Activated CD8-positive, alpha-beta memory T cell treated with anti-CD3 and anti-CD28 coated beads for 24 hours (primary cell): ENCODE measurements at places on chromosomes 3 and 15.

GRCh38 chr3:194168994-194169393 lies 33.0 kb downstream of the HES1 start:
- no peak for DNase-seq

GRCh38 chr3:69080233-69080920 lies at the start of gene UBA3:
TSS of gene UBA3 (minus strand) at chr3:69080365. CDS start at chr3:69080353, 12 bp downstream.
- DNase-seq: peak; percentile 94

GRCh38 chr3:17087509-17087908 lies 202.8 kb downstream of the PLCL2 start:
- no peak for DNase-seq

- no peak for DNase-seq
Observed at GRCh38 chr3:19967812-19968211, 20.9 kb downstream of the RAB5A start.

DNA sequence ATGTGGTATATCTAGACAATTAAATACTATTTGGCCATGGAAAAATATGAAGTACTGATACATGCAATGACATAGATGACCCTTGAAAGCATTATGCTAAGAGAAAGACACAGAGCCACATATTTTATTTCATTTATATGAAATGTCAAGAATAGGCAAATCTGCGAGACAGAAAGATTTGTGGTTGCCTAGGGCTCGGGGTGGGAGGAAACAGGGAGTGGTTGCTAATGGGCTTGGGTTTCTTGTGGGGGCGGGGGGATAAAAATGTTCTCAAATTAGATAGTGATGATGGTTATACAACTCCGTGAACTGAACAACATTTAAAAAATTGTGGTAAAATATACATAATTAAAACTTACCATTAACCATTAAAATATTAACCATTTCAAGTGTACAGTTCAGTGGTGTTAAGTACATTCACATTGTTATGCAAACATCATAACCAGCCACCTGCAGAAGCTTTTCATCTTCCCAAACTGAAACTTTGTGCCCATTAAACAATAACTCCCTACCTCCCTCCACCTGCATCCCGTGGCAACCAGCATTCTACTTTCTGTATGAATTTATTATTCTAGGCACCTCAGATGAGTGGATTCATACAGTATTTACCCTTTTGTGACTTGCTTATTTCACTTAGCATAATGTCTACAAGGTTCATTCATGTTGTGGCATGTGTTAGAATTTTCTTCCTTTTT lies 24.3 kb upstream of the ANP32A start:
- DNase-seq: no peak

- DNase-seq: no peak
Observed at GRCh38 chr15:87522997-87523396, 733.5 kb downstream of the NTRK3 start.

GRCh38 chr15:75620841-75621391 lies 4.6 kb downstream of the SNUPN start:
- no peak for DNase-seq

DNA sequence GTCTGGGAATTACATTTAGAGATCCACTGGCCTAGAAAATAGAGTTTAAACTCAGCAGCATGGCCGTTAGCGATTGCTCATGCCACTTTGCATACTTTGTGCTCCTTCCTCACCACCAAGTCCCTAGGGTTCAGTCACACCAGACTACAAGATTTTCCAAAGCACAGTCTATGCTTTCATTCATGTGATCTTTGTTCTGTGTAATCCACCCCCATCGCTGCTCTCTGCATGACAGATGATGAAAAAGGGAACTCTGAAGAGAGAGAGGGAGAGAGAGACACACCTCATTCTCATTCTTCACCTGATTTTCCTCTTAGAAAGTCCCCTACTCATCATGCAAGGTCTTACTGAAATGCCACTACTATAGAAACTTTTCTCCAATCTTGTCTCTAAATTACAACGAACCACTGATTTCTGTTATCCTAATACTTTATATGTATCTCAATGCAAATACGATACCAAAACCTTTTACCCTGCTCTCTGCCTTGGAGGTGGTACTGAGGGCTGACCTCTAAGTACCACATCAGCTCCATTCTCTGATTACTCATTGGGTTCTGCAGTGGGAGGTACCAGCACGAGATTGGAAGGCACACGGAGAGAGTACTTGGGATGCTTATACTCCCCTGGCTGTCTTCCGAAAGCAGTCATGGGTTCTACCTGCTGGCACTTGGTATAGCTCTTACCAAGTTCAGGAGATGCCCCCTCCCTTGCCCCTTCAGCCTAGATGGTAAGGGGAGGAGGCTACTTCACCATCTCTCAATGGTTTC lies 1.1 kb upstream of the PARP15 start:
- DNase-seq: no peak

GRCh38 chr3:196813903-196814302 lies 53.8 kb upstream of the SENP5 start:
- DNase-seq: no peak

DNA sequence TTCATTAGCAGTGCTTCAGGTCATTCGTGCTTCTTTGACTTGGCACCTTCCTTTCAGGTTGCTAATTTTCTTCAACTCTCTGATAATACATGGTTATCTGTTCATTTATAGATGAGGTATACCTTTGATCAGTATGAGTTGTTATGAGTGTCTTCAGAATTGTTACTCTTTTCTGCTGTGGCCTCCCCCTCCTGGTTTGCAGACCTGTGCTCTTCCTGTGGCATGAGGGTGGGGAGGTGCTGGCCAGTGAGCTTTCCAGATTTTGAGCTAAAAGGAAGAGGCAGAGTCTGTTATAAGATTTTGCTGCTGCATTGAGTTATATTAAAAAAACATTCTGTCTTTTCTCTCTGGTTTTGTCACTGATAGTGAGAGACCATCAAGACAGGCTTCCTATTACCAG lies 30.8 kb upstream of the GOLGA6L9 start:
- DNase-seq: no peak

GRCh38 chr3:196063456-196063855 lies 18.4 kb downstream of the TFRC start:
- DNase-seq: no peak

DNA sequence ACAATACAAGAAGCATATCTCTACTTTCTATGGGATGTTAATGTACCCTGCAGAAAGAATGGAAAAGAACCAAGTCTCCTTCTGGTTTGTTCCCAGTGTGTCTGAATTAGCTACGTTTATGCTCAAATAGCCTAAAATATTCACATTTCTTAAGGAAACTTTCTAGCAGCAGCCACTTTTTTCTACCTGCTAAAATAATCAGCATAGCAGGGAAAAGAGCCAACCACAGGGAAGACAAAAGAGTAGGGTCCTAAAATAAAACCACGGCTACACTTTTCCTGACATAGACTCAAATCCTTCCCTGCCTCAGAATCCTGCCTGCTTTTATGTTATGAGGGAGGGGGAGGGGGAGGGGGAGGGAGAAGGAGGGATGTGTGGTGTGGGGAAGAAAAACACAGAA lies 136.7 kb downstream of the GBE1 start:
- DNase-seq: no peak

DNA sequence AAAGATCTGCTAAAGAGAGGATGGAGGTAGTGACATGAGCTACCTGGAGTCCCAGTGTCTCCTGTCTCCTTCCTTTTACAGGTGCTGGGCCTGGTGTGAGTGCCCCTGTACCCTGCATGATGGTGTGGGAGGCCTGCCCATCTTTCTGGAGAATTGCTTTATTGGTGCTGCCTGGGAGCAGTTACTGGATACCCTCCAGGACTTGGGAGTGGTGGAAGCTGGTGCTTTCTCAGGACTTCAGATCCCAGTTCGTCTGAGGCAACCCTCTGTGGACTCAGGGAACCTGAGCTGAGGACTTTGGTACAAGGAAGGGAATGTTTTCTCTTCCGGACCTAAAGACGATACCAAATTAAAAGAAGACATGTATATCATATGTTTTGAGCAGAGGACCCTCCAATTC lies 18.3 kb upstream of the NUDT16 start:
- DNase-seq: no peak

GRCh38 chr3:189144645-189145044 lies 27.1 kb upstream of the TPRG1 start:
- DNase-seq: no peak

DNA sequence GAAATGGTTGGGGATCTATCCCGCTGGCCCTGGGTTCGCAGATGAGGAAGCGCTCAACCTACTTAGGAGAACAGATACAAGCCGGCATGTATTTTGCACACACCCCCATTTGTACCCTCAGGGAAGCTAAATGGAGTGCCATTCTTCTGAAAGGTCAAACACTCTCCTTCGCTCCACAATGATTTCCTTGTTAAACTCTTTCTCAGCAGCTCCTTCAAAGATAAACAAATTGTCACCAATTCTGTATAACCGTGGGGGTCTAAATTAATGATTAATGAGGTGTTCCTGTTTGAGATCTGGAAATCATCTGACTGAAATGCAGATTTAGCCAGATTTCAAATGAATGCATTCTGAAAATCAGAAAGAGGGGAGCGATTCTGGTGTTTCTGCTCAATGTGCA lies 124.0 kb downstream of the MEGF11 start:
- no peak for DNase-seq

DNA sequence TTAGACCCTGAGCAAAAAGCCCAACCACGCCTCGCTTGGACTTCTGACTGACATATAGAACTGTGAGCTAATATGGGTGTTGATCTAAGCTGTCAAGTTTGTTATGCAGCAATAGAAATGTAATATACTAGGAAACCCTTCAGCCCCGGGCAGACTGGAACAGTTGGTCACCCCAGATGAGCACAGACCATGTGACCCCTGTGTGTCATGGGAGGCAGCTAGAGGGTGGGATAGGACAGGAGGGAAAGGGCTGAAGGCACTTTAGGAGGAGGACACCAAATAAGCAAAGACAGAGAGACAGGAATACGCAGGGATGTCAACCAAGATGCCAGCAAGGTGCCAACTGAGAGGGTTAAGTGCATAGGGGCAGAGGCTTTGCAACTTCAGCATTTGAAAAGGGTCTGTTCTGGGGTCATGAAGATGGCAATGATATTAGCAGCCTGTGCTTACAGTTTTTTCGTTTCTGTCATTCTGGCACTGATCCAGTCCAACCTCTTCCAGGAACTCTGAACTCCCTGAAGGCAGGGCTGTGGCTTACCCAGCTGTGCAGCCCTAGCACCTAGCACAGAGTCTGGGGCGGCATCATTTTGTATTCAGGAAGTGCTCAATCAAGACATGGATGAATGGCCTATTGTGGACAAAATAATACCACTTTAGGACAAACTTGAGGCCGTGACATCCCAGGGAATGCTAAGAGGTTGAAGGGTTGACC lies 51.4 kb downstream of the HES1 start:
- DNase-seq: no peak

DNA sequence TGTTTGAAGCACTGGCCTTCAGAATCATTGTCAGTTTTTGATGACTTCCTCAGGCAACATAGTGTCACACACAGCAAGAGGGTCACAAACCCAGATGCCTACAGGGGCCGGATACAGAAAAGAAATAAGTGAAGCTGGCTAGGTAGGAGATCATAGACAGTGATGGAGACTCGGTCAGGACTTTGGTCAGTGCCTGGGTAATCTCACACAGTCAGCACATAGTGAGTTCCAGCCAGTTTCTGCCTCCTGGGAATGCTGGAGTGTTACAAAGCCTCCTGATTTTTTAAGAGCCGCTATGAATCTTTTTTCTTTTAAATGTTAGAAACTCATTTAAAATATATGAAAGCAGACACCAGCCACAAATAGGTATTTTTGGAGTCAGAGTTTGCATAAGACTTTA lies 399.1 kb downstream of the IL5RA start:
- DNase-seq: no peak

DNA sequence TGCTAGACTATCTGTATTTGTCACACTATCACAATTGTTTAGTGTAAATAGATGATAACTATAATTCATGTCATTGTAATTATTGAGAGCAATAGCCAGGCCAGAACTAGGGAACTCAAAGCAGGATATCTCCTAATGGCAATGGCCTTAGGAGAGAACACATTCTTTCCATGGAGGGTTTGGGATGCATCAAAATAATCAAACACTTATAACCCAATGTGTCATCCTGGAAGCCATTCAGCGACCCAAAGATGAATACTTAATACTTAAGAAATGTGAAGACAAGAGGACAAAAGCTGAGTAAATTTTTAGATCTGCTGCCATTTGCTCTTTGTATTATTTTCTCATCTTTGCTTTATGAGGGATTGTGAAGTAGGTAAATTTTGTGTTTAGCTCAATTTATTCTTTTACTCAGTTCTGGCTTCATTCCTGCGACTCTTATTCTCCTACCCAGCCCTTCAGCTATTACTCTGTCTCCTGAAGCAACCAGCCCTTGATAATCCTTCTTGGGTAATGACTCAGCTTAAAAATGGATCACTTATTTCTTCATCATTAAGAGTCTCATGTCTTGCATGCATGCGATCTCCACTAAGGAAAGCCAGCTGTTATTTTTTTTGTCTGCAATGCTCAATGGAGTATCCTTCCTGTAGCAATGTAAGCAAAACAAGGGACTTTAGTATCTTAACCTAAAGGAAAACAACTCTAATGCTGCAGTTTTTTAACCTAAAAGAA lies 2.0 kb downstream of the OR4F15 start:
- no peak for DNase-seq

GRCh38 chr3:114498539-114499370 lies 204.9 kb downstream of the TIGIT start:
- DNase-seq: no peak

GRCh38 chr3:188239035-188239434 lies 85.1 kb downstream of the LPP start:
- no peak for DNase-seq

DNA sequence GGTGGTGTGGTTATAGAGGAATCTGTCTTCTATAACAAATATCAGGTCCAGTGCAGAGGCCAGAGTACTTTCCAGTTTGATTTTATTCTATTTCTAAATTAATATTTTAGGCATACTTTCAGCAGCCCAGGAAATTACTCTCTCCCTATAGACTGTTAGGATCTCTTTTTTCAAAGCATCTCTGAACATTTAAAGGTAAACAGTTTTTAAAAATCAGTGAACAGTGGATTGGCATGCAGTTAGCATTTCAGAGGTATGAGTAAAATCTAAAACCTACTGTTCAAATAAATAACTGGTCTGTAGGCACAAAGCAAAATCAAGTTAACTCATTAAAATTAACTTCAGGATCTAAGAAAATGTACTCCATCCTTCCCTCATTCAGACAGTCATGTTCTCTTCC lies 3.0 kb downstream of the ZBED2 start:
- no peak for DNase-seq

- peak; percentile 74 for DNase-seq
Observed at GRCh38 chr3:183824761-183825455, 469 bp downstream of the MAP6D1 start.

DNA sequence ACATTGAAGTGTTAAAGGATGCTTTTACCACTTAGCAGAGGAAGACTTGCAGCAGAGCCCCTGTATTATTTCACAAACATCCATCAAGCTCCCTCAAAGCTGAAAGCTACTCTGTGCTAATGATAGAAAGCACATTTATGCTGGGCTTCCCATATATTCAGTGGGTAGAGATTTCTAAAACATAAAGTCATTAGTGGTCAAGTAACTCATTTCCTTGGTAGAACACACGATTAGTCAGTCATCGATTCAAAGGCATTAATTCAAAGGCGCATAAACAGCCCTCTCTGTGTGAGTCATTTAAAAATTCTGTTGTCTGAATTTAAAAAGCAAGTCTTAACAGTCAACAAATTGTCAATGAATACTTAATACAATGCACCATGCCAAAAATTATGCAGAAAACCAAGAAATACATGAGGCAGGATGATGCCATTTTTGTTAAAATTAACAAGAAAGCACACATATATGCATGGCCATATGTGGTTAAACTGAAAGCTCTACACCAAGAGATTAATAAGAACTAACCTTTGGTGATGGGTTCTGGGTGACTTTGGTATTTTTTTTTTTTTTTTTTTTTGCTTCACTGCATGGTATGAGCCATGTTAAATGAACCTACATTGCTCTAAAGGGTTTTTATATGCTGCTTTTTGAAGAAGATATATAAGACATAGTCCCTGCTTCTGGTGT lies 61.7 kb downstream of the LDHAL6B start:
- no peak for DNase-seq
